Hair follicular keratinocyte (primary cell): ENCODE measurements at places on chromosomes 16 and 17. TPM values are rescaled to one million over a fixed set of nuclear protein-coding genes. Genes with fewer than 3 reads are reported as not detected.

Gene RAPGEFL1
- total RNA-seq, result 6.8 and 7.1 TPM in 2 replicates

Gene TTC19
- total RNA-seq, result 50.4 and 57.9 TPM in 2 replicates

Gene SNX11
- 19.0 and 23.7 TPM in 2 replicates for total RNA-seq

Gene KIF18B
- total RNA-seq, result 7.7 and 22.7 TPM in 2 replicates

Gene MSRB1
- 6.3 and 6.4 TPM in 2 replicates for total RNA-seq

Gene OTOP3
- 0.08 and 0.27 TPM in 2 replicates for total RNA-seq

Gene CES5A
- total RNA-seq, result not detected in 2 replicates

Gene TBC1D3G
- total RNA-seq, result not detected in 2 replicates
